ENCODE measurements at places on chromosomes 11 and 22.

- DNase-seq: peak; percentile 91
Observed at GRCh38 chr11:35144136-35144741, 5.3 kb downstream of the CD44 start.

DNA sequence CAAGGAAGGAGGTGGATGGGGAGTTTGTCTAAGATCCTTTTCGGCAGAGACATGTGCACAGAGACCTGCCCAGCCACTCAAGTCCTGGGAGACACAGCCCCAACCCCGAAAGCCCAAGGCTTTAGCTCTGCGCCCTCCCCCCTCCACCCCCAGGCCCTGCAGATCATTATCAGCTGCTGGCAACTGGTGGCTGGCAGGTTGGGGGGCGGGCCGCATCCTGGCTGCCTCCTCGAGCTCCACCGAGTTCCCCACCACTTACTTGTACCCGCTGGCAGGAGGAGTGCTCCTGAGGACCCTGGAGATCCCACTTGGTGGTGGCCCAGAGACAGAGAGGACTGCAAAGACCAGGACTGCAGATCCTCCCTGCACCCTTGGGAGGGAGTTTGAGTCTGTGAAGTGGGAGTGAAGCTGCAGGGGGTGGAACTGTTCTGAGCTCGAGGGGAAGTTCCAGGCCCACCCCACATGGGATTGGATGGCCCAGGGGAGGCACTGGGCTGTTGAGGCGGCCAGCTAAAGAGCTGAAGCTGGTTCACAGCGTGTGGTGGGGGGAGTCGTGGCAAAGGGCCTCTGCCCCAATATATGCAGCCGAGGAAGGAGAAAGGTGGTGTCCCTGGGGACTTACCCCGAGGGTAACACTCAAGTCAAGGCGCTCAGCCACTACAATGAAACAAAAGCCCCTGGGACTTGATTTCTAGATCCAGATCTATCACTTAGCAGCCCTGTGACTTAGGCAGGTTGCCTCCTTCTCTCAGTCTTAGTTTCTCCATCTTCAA, 19.9 kb upstream of the CCDC86 start:
- DNase-seq: no peak

DNA sequence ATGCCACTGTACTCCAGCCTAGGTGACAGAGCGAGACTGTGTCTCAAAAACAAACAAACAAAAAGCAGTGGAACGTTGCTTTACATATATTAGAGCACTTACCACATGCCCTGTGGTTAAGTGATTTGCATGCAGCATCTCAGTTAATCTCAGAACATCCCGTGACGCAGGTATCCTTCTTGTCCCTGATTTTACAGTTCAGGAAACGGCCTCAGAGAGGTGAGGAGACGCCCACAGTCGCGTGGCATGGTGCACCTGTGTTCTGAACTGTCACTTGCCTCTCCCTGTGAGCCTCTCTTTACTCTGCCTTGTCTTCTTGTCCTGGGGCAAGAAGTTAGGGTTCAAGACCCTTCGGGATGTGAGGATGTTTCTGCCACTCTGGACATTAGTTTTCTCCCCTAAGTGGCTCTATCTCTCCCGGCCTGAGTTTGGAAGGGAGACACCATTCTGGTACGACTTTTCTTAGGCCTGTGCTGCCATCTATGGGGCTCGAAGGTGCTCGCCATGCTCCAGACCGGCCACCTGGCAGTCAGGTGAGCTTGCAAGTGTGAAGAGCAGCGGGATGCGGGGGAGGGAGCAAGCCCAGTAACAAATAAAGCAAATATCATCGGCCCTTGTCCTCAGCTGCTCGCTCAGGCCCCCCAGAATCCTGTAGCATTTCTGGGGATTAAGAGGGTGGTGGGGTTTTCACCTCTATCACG, 25.6 kb downstream of the YWHAH start:
- peak; percentile 83 for DNase-seq

- DNase-seq: no peak
Observed at GRCh38 chr11:42273977-42274376, 814.5 kb upstream of the LRRC4C start.

DNA sequence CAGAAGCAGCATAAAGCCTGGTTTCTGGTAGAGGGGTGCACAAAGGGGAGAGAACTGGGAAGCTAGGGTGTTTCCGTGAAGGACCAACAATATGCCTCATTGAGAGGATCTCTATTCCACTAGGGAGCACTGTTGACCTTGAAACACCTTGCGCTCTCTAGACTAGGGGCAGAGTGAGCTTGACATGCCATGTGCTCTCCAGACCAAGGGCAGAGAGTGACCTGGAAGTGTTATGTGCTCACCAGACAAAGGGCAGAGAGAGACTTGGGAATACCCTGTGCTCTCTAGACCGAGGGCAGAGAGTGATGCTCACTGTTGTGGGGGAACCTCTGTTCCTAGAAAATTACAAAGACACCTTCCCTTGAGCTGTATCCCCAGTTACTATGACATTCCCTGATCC, 15.2 kb upstream of the EI24 start:
- no peak for DNase-seq

All from activated CD4-positive, alpha-beta T cell treated with anti-CD3 and anti-CD28 coated beads, Interleukin-2, amount 10 ng/mL, durations not matched to agents 24 days and 14 days (primary cell).